Activated naive CD4-positive, alpha-beta T cell treated with anti-CD3 and anti-CD28 coated beads, Interleukin-2, amount 10 ng/mL, durations not matched to agents 7 days and 5 days (primary cell): ENCODE measurements at places on chromosomes 16 and 17.

- no peaks in the 10 kb centered on the region for H3K36me3 ChIP-seq
- no peak for DNase-seq
- H3K27ac ChIP-seq: no peak overlapping the region
- peaks cover 2% of the 10 kb centered on the region for H3K4me1 ChIP-seq
- H3K27me3 ChIP-seq: peaks cover 88% of the 10 kb centered on the region
These were observed 9.1 kb upstream of the BAHCC1 start for GRCh38 chr17:81386141-81386645.

DNA sequence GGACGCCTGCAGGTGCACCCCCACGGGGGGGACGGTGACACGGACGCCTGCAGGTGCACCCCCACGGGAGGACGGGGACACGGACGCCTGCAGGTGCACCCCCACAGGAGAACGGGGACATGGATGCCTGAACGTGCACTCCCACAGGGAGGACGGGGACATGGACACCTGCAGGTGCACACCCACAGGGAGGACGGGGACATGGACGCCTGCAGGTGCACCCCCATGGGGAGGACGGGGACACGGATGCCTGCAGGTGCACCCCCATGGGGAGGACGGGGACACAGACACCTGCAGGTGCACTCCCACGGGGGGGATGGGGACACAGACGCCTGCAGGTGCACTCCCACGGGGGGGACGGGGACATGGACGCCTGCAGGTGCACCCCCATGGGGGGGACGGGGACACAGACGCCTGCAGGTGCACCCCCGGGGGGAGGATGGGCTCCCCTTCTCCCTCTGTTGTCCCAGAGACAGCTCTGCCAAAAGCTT is 114.5 kb upstream of the METRNL start:
- no peaks in the 10 kb centered on the region for H3K27me3 ChIP-seq
- H3K4me1 ChIP-seq: peaks cover 11% of the 10 kb centered on the region
- H3K4me3 ChIP-seq: no peak overlapping the region
- DNase-seq: no peak

DNA sequence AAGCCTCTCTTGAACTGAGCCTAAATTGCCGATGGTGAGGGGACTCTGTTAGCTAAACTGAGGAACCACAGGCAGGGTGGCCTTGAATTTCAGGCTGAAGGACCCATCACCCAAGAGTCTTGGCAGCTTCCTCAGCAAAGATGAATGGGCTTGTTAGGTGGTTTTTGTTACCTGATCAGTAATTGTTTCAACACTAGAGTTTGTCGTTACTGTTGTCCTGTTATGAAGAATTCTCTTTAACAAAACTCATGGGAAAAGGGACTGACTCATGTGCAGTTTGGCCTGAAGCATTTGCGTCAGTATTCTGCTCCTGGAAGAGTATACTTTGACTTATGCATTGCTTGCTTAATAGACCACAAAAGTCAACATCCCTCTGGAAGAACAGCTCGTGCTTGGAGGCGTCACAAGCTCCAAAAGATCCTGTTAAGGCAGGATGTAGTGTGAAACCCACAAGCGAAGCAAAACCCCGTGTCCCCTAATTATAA is 206.0 kb downstream of the IRX3 start:
- H3K4me1 ChIP-seq: no peaks in the 10 kb centered on the region
- no peak overlapping the region for H3K4me3 ChIP-seq
- no peaks in the 10 kb centered on the region for H3K36me3 ChIP-seq
- no peak for DNase-seq
- no peaks in the 10 kb centered on the region for H3K27me3 ChIP-seq
- H3K27ac ChIP-seq: no peak overlapping the region

- H3K4me3 ChIP-seq: no peak overlapping the region
- H3K4me1 ChIP-seq: no peaks in the 10 kb centered on the region
- DNase-seq: no peak
These were observed 31.4 kb upstream of the CDC42EP4 start for GRCh38 chr17:73343168-73343634.

GRCh38 chr17:28570716-28571360 is 486 bp downstream of the PIGS start:
- peak; percentile 72 for DNase-seq
- peak overlapping the region; percentile 95 for H3K27ac ChIP-seq
- H3K27me3 ChIP-seq: no peaks in the 10 kb centered on the region
- H3K4me3 ChIP-seq: peak overlapping the region; percentile 97
- H3K36me3 ChIP-seq: peaks cover 48% of the 10 kb centered on the region

DNA sequence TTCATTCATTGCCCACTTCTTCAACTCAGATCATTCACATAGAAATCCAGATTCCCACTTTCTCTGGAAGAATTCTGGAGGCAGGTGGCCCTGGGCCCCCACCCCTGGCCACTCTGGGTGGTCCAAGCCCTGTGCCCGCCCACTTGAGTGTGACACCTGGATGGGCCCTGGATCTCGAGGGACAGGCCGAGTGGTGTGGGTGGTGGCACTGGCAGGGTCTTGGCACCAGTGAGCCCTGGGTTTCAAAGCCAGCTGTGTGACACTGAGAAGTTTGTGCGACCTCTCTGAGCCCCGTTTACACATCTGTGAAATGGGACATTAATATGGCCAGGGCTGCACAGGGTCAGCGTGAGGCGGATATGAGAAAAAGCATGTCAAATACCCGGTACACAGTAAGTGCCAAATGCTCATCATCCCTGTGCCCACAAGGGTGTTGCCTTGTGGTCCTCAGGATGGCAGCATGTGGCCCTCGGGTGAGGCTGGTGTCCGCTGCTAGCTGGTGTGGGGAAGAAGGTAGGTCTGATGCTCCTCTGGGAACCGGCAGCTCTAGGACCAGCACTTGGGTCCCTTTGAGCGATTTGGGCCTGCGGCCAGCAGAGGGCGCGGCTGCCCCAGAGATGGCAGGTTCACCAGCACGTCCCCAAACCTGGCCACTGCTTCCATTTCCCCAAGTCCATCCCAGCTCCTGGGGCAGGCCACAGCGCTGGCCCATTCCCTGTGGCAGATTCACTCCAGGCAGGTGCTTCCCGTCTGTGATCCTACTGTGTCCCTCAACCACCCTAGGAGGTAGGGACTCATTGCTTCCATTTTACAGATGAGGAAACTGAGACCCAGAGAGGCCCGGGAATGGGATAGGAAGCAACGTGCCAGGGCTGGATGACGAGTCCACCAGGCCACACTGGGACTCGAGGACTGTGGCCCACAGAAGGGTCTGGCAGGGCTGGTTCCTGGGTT is 3.6 kb downstream of the OSGIN1 start:
- H3K36me3 ChIP-seq: no peaks in the 10 kb centered on the region
- no peak overlapping the region for H3K4me3 ChIP-seq
- peak; percentile 86 for DNase-seq
- no peak overlapping the region for H3K27ac ChIP-seq

DNA sequence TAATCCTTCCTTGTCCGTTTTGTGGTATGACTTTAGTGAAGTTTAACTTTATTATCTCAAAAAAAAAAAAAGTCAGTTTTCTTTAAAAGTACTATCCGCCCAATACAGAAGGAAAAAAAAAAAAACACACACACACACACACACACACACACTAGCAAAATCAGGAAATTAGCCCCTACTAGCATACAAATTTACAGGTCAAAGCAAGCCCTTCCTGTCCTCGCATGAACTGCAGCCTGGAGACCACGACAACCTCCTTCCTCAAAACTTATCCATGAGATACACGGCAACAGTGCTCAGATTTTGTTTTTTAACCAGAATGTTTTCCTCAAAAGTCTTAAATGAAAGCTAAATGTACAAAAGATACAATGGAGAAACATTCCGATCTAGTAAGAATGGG is 16.2 kb downstream of the NCOR1 start:
- H3K36me3 ChIP-seq: peaks cover 21% of the 10 kb centered on the region
- peaks cover 31% of the 10 kb centered on the region for H3K4me1 ChIP-seq
- DNase-seq: no peak
- H3K27me3 ChIP-seq: no peaks in the 10 kb centered on the region

- no peak for DNase-seq
- H3K36me3 ChIP-seq: no peaks in the 10 kb centered on the region
- H3K4me1 ChIP-seq: peaks cover 14% of the 10 kb centered on the region
- no peak overlapping the region for H3K27ac ChIP-seq
These were observed 24.6 kb upstream of the LRRC75A start for GRCh38 chr17:16516594-16517051.

GRCh38 chr17:81179861-81180260 is 13.8 kb upstream of the AATK start:
- no peak overlapping the region for H3K4me3 ChIP-seq
- no peak for DNase-seq
- H3K36me3 ChIP-seq: no peaks in the 10 kb centered on the region
- H3K27ac ChIP-seq: no peak overlapping the region
- H3K4me1 ChIP-seq: no peaks in the 10 kb centered on the region

- no peaks in the 10 kb centered on the region for H3K4me1 ChIP-seq
- no peaks in the 10 kb centered on the region for H3K36me3 ChIP-seq
- no peak overlapping the region for H3K4me3 ChIP-seq
These were observed 158.6 kb downstream of the PMP22 start for GRCh38 chr17:15106540-15106939.

- H3K27me3 ChIP-seq: no peaks in the 10 kb centered on the region
- H3K27ac ChIP-seq: no peak overlapping the region
- H3K36me3 ChIP-seq: no peaks in the 10 kb centered on the region
- DNase-seq: no peak
- H3K4me1 ChIP-seq: no peaks in the 10 kb centered on the region
These were observed 644.1 kb downstream of the KCNJ2 start for GRCh38 chr17:70813355-70813930.

GRCh38 chr17:2062571-2063183 is 7.8 kb downstream of the HIC1 start:
- H3K27ac ChIP-seq: peak overlapping the region; percentile 24
- H3K4me3 ChIP-seq: no peak overlapping the region
- H3K27me3 ChIP-seq: peaks cover 14% of the 10 kb centered on the region
- peaks cover 63% of the 10 kb centered on the region for H3K36me3 ChIP-seq
- no peak for DNase-seq
- H3K4me1 ChIP-seq: peaks cover 44% of the 10 kb centered on the region

GRCh38 chr17:64599187-64599676 is 62.9 kb downstream of the SMURF2 start:
- peaks cover 10% of the 10 kb centered on the region for H3K36me3 ChIP-seq
- peak overlapping the region; percentile 30 for H3K4me3 ChIP-seq
- peak; percentile 77 for DNase-seq
- H3K4me1 ChIP-seq: peaks cover 33% of the 10 kb centered on the region
- H3K27ac ChIP-seq: peak overlapping the region; percentile 29

GRCh38 chr17:70121126-70121525 is 46.1 kb downstream of the KCNJ16 start:
- no peak overlapping the region for H3K4me3 ChIP-seq
- H3K27me3 ChIP-seq: peaks cover 5% of the 10 kb centered on the region
- H3K36me3 ChIP-seq: no peaks in the 10 kb centered on the region
- H3K4me1 ChIP-seq: no peaks in the 10 kb centered on the region
- DNase-seq: no peak
- H3K27ac ChIP-seq: no peak overlapping the region

- no peaks in the 10 kb centered on the region for H3K27me3 ChIP-seq
- H3K27ac ChIP-seq: no peak overlapping the region
- H3K36me3 ChIP-seq: no peaks in the 10 kb centered on the region
- H3K4me3 ChIP-seq: no peak overlapping the region
- no peak for DNase-seq
- no peaks in the 10 kb centered on the region for H3K4me1 ChIP-seq
These were observed 12.7 kb upstream of the RASD1 start for GRCh38 chr17:17508646-17509591.

DNA sequence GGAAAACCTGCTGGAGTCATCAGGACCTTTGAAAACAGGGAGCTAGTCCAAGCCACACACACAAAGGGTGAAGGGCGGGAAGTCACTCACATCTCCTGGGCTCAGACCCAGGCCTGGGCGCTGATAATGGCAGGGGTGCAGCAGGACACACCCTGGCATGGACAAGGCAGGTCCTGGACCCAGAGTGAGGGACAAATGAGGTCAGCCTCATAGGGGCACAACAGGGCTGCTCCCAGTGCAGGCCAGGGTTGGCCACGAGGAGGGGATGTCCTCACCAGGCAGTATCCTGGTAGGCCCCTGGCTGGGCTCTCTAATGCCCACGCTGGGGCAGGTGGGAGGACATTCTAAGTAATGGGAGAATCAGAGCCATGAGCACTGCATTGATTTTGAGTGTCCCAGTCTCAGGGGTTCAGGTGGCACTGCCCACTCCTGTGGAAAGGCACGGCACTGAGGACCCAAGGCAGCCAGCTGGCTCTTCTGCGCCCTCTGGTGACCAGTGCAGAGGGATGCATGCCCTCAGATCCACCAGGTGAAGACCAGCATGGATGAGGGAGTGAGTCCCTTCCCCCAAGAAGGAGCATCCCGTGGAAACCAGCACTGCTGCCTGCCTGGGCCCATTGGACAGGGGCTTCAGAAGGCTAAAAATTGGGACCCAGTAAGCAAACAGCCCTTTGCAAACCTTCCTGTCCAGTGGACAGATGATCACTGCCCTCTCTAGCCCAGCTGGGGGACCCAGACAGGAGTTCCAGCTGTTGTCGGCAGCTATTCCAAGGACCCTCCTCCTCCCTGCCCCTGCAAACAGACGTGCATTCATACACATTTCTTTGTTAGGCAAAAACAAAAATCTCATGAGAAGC is 23.4 kb upstream of the SREBF1 start:
- H3K27ac ChIP-seq: no peak overlapping the region
- peaks cover 41% of the 10 kb centered on the region for H3K4me1 ChIP-seq
- peaks cover 6% of the 10 kb centered on the region for H3K36me3 ChIP-seq
- H3K27me3 ChIP-seq: no peaks in the 10 kb centered on the region

DNA sequence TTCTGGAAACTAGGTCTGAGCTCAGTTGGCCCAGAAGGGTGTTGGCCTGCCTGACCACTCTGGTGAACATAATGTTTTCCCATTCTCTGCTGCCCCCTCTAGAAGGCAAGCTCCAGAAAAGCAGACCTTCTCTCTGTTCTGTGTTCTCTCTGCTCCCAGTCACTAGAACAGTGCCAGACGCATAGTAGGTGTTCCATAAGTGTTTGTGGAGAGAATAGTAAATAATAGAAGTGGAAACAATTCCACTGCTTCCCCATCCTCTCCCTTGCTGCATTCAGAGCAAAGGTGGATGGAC is 32.2 kb upstream of the ETV4 start:
- no peak overlapping the region for H3K4me3 ChIP-seq
- no peak for DNase-seq
- H3K4me1 ChIP-seq: peaks cover 20% of the 10 kb centered on the region
- H3K27ac ChIP-seq: peak overlapping the region; percentile 12
- no peaks in the 10 kb centered on the region for H3K36me3 ChIP-seq

GRCh38 chr16:56029026-56029425 is 153.9 kb upstream of the CES5A start:
- DNase-seq: no peak
- H3K4me1 ChIP-seq: no peaks in the 10 kb centered on the region
- H3K4me3 ChIP-seq: no peak overlapping the region
- no peak overlapping the region for H3K27ac ChIP-seq
- no peaks in the 10 kb centered on the region for H3K36me3 ChIP-seq

- H3K4me3 ChIP-seq: peak overlapping the region; percentile 32
- H3K36me3 ChIP-seq: no peaks in the 10 kb centered on the region
- DNase-seq: peak; percentile 74
- H3K27ac ChIP-seq: no peak overlapping the region
These were observed 3.9 kb downstream of the GFAP start for GRCh38 chr17:44911133-44912001.

- peaks cover 57% of the 10 kb centered on the region for H3K27me3 ChIP-seq
- no peak overlapping the region for H3K27ac ChIP-seq
These were observed 580 bp downstream of the TANC2 start for GRCh38 chr17:62966426-62967204.
